ENCODE measurements at places on chromosomes 1 and 21.

- DNase-seq: no peak
These were observed 7.6 kb downstream of the GPA33 start for GRCh38 chr1:167082511-167083027.

DNA sequence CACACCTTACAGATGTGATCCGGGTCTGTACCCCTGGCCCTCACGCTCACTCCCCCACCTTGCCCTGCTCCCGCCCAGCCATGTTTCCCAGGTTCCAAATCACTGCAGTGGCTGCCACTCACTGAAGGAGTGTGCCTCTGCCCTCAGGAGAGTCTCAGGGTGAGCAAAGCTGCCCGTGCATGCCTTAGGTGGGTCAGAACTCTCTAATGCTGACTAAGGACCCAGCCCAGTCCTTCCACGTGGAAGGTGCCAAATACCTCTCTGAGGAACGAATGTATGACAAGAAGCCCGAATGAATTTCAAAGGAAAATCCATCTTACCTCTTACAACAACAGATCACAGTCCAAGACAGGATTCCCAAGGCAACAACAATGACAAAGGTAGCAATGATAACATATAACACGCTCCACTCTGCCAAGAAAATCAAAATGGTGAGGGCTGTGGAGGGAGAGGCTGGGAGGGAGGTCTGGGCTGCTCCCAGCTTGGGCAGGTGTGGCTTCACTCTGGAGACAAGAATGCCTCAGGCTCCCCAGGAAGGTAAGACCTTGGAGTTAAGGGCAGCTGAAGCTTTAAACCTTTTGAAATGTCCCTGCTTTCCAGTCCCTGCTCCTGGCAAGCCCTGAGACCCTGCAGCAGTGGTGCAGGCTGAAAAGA is 115.2 kb downstream of the KIAA0319L start:
- DNase-seq: no peak

DNA sequence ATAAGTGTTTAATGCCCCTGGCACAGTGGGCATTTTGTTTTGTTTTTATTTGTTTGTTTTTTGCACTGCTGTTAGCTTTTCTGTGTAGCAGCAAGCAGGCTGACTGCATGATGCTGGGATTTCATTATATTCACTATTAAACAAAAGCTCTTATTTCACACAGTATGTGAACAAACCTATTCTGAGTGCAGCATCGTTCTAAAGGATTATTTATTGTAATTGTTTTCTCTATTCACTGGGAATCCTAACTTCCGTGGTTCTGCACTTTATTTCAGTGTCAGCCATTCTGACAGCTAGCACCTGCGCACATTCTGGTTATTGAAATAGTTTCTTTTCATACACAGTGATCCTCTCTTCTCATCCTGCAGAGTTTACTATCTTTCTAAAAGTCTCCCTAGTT is 595.0 kb downstream of the NEGR1 start:
- DNase-seq: no peak

DNA sequence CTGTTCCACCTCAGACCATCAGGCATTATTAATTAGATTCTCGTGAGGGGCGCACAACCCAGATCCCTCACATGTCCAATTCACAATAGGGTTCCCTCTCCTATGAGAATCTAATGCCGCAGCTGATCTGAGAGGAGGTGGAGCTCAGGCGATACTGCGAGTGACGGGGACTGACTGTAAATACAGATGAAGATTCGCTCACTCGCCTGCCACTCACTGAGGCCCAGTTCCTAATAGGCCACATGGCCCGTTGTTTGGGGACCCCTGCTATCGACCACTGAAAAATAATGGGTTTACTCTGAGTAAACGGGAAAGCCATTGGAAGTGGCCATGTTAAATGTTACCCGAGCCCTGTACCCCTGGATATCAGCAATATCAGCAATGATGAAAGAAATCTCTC is 65.9 kb downstream of the GRIK1 start:
- DNase-seq: no peak

DNA sequence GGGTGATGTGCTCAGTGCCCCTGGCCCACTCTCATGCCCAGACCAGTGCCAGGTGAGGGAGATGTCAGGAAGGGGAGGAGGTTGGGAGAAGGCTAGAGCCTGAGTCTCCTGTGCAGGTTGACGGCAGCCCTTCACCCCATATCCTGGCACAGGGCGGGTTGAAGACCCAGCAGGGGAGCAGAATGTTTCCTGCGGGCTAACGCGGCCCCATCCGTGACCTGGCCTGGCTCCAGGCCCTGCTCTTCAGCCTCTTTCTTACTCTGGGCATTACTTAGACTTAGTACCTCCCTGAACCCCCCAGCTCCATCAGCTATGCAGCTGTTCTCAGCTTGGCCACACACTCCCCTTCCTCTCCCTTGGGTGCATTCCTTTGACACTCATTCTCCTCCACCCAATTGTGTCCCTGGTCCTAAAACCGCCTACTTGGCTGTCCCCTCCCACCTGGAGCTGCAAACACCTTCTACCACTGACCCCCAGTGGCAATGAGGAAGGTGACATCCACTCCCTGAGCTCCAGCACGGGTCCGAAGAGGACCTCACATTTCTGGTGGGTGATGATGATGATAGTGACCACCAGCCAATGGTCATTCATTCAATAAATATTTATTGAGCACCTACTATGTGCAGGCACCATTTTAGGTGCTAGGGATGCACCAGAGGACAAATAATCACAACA is 179.0 kb downstream of the PTPRU start:
- no peak for DNase-seq

- DNase-seq: peak; percentile 49
These were observed 40.4 kb downstream of the TENT5C start for GRCh38 chr1:117646007-117646811.

GRCh38 chr1:31752258-31752657 is 11.9 kb downstream of the ADGRB2 start:
- no peak for DNase-seq

DNA sequence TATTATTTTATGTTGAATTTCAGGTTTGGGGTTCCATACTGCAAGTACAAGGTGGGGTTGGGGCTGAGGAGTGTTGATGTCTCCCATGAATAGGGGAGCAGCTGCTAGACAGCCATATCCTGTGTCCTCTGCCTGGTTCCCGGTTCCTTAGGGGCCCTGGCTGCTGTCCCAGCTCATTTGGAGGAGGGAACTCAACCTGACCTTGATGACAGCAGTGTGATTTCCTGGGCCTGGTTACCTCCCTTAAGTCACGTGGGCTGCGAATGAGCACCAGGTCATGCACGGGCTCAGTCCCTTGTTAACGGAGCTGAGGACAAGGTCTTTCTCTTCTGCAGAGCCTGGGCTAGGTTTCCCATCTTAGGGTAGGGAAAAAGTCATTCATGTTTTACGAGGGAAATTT is 85.1 kb downstream of the MTR start:
- no peak for DNase-seq

- DNase-seq: no peak
These were observed 22.7 kb downstream of the PRKACB start for GRCh38 chr1:84166797-84167196.

DNA sequence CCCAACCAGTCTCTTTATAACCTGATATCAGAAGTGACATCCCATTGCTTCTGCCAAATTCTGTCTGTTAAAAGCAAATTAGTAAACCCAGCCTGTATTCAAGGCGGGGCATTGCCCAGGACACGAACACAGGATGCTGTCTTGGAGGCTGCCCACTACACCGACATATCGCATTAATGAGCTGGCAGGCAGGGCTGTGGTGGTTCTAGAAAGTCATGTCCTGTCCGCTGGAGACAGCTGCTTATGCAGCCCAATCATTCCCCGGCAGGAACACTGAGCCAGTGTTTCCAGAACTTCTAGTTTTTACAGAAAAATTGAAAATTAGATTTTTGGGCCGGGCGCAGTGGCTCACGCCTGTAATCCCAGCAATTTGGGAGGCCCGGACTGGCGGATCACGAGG is 19.3 kb downstream of the C1orf167 start:
- DNase-seq: no peak

GRCh38 chr1:223142269-223142668 is 779 bp downstream of the TLR5 start:
- no peak for DNase-seq

DNA sequence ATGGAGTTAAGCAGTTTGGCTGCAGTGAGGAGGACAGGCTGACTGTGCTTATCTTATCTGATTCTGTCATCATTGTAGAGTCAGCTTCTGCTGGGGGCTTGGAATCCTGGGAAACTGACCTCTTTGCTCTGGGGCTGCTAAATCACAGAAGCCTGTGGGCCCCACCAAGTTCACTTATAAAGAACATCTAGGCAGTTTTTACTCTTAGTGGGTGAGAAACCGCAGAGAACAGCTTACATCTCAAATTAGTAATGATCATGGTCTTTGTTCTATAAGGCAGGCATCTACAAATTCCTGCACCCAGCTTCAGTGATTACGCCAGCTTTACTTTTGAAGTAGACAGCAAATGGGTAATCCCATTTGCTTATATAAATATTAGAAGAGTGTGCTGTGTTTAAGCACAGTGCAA is 75.7 kb downstream of the ZC3H11B start:
- no peak for DNase-seq

DNA sequence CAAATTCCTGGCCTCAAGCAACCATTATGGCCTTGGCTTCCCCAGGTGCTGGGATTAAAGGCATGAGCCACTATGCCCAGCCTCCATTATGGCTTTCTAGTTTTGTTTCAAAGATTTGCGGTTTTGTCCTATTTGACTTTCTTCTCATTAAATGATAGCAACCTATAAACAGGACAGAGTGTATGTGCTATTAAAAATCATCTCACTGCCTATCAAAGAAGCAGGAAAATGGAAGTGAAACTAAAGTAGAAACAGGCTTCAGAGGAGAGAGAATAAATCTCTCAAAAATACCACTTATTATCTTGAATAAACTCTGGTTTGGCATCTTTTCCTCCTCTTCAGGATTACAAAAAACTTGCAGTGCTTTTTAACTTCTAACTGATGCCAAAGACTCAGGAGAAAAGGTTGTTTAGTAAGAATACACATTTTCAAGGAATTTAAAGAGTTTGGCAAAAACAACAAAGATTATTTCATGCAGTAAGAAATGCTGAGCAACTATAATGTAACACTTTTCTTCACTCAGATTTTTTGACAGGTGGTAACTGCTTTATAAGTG is 28.7 kb downstream of the ACBD3 start:
- DNase-seq: no peak

DNA sequence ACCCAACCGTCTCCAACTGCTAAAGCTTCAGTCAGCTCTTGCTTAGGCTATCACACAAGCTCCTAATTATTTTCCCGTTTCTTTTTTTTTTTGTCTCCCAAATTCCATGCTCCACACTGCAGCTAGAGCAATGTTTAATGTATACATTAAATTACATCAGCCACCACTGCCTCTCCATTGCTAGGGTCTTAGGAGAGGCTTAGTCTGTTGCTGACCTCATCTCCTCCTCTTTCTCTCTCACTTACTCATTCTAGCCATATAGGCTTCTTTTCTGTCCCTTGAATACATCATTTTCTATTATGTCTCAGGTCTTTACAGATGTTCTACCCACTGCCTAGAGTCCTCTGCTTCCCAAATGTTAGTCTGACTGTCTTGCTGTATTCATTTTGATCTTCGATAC is 138.1 kb upstream of the ST6GALNAC5 start:
- DNase-seq: no peak

DNA sequence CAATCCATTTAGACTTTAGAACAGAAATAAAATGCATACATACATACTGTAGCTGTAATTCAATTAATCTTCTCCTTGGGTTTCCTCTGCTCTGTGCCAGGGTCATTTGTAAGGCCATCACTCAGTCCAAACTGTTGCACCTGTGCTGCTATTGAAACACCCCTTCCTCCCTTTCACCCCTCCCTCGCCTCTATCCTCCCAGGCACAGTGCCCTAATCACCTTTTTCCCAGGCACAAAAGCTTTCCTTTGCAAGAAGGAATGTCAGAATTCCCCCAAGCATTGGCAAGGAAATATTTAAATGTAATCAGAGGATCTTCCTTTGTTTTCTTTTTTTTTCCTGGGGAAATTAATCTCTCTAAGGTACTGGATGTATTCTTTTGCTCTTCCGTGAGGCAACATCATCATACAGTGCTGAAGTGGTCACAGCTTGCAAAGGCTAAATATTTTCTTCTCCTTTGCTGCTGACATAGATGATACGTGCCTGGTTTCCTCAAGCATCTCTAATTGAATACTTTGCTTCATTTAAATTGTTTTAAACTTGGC is 339.3 kb upstream of the NR5A2 start:
- DNase-seq: no peak

DNA sequence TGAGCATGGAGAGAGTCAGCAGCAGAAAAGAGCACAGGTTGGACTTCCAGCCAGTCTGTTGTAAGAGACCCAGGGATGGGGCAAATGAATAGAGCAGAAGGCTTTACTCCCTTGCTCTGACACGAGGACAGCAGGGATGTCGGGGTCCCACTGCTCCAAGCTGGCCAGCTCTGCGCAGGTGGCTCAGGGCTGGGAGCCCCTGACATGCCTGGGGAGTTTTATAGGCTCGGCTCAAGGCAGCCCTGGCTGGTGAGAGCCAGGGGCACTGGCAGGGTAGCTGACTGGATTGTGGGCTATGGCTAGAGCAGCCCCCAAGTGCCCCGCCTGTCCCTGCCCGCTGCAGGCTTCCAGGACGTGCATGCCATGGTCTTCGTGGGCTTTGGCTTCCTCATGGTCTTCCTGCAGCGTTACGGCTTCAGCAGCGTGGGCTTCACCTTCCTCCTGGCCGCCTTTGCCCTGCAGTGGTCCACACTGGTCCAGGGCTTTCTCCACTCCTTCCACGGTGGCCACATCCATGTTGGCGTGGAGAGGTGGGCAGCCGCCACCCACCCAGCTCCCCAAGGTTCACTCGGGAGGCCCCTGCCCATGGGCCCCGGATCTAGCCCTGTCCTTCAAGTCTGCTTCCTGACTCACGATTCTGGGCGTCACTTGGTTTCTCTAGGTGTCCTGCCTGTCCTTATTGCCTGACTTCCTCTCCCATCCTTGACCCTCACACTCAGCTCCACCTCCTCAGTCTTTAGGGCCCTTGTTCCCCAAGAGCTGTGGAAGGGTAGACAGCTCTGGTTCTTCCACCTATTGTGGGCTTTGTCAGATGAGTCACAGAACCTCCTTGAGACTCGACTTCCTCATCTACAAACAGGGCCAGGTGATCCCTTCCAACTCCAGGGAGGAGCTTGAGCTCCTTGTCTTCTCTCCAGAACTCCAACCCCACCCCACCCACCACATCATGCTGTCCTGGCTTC is 8.2 kb downstream of the RHBG start:
- no peak for DNase-seq

DNA sequence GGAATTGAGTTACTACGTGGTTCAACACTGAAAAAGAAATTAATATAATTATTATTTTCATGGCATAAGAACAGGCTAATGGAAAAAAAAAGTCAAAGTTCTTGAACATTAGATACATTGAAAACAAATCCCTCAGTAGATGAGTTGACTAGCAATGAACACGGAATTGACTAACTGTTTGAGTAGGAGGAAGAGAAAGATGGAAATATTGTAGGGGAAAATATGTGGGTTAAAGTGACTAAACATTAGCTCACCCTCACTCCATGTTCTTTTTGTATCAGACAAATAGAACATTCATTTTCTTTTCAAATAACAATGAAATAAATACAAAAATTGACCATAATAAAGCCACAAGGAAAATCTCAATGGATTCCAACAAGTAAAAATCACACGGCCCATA is 84.3 kb downstream of the KCNK2 start:
- DNase-seq: no peak
